Tongue (tissue), 3 donors: ENCODE measurements at places on chromosomes 7 and 10. TPM values are rescaled to one million over a fixed set of nuclear protein-coding genes. Genes with fewer than 3 reads are reported as not detected.

Gene SKIDA1
- 3.0 TPM for total RNA-seq

Gene FGL2
- 110 TPM for total RNA-seq

Gene SCIN
- 9.5 TPM for total RNA-seq

Gene MOGAT3
- not detected for total RNA-seq

Gene ZNF425
- 4.7 TPM for total RNA-seq

Gene VPS37D
- 4.2 TPM for total RNA-seq

Gene TMEM270
- not detected for total RNA-seq

Gene RBP4
- 2.8 TPM for total RNA-seq

Gene TMEM213
- total RNA-seq: 0.51 TPM

Gene EBLN1
- not detected for total RNA-seq

Gene PALD1
- total RNA-seq: 19.8 TPM

Gene CREB5
- total RNA-seq: 30.5 TPM

Gene PROSER2
- 8.6 TPM for total RNA-seq

Gene TRPV5
- 0.21 TPM for total RNA-seq

Gene BBS9
- 34.4 TPM for total RNA-seq

Gene UCMA
- total RNA-seq: not detected

Gene ADCYAP1R1
- total RNA-seq: 8.3 TPM

Gene IDI2
- total RNA-seq: not detected

Gene SEC61A2
- 15.3 TPM for total RNA-seq

Gene PLAC9
- 31.2 TPM for total RNA-seq

GRCh38 chr7:29132980-29133379 lies 13.4 kb downstream of the CPVL start:
- no peak for DNase-seq

GRCh38 chr7:33423646-33424020 lies 294.3 kb downstream of the BBS9 start:
- no peak for DNase-seq

DNA sequence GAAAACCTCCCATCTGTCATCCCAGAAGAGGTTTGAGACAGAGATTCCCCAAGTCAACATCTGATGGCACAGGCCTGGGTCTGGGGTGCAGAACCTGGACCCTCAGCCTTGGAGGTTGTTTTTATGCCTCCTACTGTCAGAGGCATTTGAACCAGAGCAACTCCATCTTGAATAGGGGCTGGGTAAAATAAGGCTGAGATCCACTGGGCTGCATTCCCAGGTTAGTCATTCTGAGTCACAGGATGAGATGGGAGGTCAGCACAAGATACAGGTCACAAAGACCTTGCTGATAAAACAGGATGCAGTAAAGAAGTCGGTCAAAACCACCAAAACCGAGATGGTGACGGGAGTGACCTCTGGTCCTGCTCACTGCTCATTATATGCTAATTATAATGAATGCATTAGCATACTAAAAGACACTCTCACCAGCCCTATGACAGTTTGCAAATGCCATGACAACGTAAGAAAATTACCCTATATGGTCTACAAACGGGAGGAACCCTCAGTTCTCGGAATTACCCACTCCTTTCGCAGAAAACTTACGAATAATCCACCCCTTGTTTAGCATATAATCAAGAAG lies 92.0 kb downstream of the ITGA8 start:
- DNase-seq: no peak

- DNase-seq: no peak
Measured at GRCh38 chr10:114611617-114612016, 46.5 kb downstream of the ABLIM1 start.

DNA sequence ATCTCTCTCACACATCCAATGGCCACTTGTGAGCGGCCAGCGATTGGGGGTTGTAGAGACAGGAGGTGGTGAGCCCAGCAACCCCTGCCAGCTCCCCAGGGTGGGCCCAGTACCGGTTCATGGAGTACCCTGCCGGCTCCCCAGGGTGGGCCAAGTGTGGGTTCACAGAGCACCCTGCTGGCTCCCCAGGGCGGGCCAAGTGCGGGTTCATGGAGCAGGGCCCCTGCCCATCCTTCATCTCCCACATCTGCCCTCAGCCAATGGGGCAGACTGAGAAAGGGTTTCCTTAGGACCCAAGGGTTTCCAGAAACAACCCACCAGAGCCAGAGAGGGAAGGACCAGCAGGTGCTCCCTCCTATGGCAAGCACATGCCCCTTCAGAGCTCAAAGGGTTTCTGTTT lies 21.4 kb upstream of the SLIT1 start:
- DNase-seq: no peak

- DNase-seq: no peak
Measured at GRCh38 chr7:14236834-14237233, 247.4 kb upstream of the ETV1 start.

GRCh38 chr10:60267802-60268201 lies 121.9 kb downstream of the ANK3 start:
- no peak for DNase-seq

- DNase-seq: peak; percentile 2
Measured at GRCh38 chr7:18770154-18770811, 274.7 kb downstream of the HDAC9 start.

DNA sequence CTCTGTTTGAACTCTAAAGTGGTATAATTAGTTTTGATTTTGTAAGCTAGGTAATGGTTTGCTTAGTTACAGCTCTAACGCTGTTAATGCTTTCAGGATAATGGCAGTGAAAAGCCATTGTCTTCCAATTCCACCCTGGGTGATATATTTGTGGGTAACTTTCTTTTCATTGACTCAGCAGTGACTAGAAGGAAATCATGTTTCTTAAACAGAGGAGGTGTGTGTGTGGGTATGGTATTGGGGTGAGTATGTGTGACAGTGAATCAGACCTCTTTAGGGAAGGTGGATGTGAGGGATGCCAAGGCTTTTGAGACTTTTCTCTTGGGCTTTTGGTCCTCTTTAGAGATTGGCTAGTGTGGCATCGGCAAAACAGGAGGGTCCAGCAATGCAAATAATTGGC lies 13.6 kb downstream of the ENTPD7 start:
- DNase-seq: no peak

DNA sequence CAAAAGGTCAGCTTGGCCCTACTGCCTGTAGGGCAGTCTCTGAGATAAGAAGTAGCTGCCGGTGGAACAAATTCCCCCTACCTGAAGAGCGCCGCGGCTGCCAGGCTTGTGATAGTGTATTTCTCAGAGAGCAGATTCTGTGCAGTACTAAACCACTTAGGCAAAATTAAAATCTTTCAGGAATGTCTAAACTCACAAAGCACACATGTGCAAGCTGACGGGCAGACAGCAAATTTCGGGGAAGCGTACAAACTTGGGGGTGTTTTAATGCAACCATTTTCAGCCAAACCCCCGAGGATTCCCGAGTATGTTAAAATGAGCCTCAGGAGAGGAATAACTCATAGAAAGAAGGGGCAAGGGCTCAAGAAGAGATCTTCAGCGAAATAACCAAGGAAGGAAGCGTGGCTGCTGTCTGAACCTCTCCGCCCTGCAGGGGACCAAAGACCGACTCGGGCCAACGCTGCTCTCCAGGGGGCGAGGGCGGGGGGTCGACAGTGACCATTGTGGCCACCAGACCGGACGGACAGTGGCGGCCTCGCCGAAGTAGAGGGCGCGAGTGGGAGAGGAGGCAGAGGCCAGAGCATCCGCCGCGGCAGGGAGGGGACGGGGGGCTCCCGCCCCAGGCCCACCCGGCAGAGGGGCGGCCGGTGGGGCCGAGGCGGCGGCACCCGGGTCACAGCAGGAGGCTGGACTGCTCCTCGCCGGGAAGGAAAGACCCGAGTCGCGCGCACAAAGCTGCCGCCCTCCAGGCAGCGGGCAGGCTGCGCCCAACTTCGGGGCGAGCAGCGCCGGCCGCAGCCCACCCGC lies 819 bp downstream of the HYCC1 start:
- DNase-seq: peak; percentile 22

DNA sequence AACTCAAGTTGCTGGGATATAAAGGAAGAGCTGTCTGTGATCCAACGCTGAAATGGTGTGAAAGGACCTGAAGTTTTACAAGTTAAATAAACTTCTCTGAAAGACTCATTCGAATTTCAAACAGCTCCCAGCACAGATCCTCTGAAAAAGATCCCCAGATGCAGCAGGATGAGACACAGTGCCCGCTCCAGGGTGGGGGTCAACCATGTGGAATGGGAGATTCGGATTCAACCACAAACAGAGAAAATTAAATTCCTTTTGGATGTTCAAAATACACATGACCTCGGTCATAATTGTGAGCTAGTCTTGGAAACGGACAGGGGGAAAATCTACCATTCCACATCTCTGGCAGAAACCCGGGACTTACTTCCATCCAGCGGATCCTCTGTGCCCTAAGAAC lies 119.6 kb downstream of the PRKAG2 start:
- peak; percentile 45 for DNase-seq

GRCh38 chr7:131157530-131158243 lies 170.0 kb upstream of the MKLN1 start:
- no peak for DNase-seq

GRCh38 chr10:12701696-12702095 lies 299.8 kb downstream of the CCDC3 start:
- peak; percentile 22 for DNase-seq

DNA sequence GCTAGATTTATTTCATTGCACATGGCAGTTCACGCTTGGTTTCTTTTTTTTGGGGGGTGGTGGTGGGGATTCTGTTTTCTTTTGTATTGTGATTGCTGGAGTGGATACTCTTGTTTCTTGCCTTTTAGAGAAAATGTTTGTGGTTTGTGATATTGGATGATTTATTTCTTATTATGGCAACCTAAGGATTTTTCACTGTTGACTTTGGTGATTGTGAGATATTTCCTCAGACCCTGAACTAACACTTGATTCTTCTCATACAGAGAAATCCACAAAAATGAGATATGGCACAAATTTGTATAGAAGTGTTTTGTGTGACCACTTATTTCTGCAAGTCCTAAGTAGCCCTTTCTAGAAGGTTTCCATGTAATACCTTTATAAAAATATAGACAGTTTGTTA lies 871.1 kb downstream of the LRMDA start:
- DNase-seq: no peak

GRCh38 chr10:128398118-128398517 lies 271.9 kb upstream of the MKI67 start:
- DNase-seq: peak; percentile 32

GRCh38 chr7:87144173-87144657 lies 8.0 kb upstream of the DMTF1 start:
- DNase-seq: no peak

DNA sequence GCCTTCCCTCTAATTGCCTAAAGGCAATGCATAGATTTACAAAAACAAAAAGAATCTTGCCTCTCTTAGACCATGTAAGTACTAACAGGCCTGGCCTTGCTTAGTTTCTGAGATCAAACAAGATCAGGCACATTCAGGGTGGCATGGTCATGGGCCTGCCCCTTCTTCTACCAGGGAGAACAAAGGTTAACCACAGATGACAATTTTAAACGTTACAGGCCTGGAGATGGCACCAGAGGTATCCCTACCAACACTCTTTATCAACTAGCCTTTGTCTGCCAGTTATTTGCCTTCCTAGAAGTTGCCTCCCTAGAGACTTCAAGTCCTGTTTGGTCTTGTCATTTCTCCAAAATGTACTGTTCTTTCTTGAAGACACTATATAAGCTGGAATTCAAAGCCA lies 252.6 kb downstream of the DOCK4 start:
- peak; percentile 29 for DNase-seq

DNA sequence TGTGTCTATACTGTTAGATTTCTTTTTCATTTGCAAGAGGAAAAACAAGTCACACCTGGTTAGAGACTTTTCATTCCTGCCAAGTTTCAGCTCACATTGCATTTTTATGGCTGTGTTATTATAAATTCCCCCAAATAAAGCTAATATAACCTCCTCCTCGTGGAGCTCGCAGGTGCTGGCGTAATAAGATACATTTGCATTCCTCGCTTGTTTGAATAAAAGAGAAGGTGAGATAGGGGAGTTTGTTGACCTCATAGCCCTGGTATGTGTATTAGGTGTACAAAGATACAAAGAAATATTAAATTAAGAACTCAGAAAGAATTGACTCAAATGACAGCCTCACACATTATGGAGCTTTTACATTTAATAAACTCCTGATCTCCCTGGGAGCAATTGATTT lies 257.7 kb upstream of the SP8 start:
- no peak for DNase-seq

DNA sequence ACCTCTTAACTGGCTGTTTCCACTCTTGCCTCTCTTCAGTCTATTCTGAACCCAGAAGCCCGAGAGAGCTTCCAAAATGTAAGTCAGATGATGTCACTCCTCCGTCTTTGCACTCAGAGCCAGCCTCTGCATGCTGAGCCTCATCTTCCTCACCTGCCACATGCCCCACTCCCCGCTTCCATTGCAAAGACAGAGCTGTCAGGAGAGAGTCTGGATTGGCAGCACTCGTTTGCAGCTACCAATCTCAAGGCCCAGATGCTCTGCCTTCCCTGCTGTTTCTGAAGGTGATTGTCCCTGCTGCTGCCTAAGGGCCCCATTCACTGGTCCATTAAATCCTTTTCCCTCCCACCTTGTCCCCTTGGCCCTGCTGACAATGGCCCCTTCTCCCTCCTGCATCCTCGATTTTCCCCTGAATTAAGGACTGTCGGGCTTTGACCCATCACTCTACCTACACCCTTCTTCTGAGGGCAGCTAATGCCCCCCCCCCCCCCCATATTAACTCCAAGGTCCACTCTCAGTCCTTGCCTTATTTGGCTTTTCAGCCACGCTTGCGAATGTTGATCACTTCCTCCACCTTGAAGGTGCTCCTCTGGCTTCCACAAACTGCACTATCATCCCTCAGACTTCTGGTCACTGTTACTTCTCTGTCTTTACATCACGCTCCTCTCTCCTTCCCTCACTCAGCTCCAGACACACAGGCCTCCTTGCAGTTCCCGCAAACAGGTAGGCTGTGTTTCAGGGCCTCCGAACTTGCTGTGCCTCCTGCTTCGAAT lies 98.5 kb downstream of the CHN2 start:
- no peak for DNase-seq

GRCh38 chr7:17126413-17127268 lies 171.8 kb upstream of the AHR start:
- no peak for DNase-seq

DNA sequence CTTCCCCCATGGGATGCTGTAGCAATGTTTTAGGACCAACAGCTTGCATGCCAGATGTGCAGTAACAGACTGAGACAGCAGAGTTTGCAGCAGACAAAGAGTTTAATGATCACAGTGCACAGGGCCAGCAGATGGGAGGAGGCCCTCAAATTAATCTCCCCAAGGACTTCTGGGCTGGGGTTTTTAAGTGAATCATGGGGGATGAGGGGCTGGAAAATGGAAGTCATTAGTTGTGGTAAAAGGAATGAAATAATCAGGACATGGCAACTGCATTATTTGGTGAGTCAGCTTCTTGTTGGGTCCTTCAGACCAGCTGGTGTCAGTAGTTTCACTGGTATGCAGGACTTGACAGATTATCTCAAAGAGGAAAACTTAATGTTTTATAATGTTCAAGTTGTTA lies 12.6 kb upstream of the NRBF2 start:
- no peak for DNase-seq

- DNase-seq: no peak
Measured at GRCh38 chr7:29468196-29468595, 95.4 kb upstream of the PRR15 start.

- no peak for DNase-seq
Measured at GRCh38 chr10:49119746-49120145, 4.4 kb upstream of the VSTM4 start.

GRCh38 chr10:25206693-25207414 lies 32.1 kb downstream of the GPR158 start:
- DNase-seq: peak; percentile 9

- DNase-seq: peak; percentile 62
Measured at GRCh38 chr7:91710881-91711280, 169.6 kb downstream of the MTERF1 start.

- no peak for DNase-seq
Measured at GRCh38 chr10:25068152-25069058, 52.0 kb downstream of the THNSL1 start.
